Stimulated activated CD4-positive, alpha-beta T cell treated with anti-CD3 and anti-CD28 coated beads, Interleukin-15, amount 100 ng/mL, for 24 hours (primary cell): ENCODE measurements at places on chromosomes 2 and 18.

- no peak for DNase-seq
These were observed 24.1 kb downstream of the ANXA4 start for GRCh38 chr2:69766014-69766413.

- DNase-seq = no peak
These were observed 14.9 kb downstream of the SLC9A4 start for GRCh38 chr2:102487761-102488462.

DNA sequence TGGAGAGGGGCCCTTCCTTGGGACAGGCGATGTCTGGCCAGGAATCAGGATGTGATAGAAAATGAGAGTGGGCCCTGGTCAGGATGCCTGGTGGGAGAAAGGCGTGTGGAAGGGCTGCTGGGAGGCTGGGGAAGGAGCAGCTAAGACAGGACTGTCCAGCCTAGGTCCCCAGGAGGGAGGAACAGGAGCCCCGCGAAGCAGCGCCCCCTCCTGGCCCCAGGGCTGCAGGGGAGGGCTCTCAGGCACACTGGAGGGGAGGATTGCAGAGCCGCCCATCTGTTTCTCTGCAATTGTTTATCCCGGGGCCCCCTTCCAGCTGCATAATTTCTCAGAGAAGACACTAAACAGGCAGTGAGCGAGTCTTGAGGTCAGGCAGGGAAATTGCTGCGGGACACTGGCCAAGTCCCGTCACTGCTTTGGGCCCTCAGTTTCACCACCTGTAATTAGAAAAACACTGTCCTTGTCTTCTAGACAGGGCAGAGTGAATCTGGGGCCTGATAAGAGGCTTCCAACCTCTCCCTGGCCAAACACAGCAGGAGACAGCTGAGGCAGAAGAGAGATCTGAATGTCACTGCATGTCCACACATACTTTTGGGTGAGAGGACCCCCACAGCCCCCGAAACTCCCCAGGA lies 3.9 kb upstream of the NPPC start:
- peak; percentile 50 for DNase-seq

DNA sequence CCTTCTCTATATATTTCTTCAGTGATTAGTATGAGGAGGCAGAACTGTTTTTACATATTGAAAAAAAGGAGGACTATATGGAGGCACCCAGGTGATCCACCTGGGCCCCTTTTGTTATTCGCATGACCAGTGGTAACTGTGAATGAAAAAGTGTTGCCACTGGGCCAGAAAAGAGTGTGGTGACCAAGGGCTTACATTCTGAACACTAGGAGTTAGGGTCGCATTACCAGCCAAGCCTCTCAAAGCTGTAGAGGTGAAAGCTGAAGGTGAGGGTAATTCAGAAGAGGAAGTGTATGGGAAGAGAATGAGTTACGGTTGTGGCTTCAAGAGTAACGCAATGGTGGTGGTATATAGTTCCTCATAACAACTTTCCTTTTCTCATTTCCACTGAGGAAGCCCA lies 487.6 kb downstream of the TMEM182 start:
- DNase-seq = no peak

DNA sequence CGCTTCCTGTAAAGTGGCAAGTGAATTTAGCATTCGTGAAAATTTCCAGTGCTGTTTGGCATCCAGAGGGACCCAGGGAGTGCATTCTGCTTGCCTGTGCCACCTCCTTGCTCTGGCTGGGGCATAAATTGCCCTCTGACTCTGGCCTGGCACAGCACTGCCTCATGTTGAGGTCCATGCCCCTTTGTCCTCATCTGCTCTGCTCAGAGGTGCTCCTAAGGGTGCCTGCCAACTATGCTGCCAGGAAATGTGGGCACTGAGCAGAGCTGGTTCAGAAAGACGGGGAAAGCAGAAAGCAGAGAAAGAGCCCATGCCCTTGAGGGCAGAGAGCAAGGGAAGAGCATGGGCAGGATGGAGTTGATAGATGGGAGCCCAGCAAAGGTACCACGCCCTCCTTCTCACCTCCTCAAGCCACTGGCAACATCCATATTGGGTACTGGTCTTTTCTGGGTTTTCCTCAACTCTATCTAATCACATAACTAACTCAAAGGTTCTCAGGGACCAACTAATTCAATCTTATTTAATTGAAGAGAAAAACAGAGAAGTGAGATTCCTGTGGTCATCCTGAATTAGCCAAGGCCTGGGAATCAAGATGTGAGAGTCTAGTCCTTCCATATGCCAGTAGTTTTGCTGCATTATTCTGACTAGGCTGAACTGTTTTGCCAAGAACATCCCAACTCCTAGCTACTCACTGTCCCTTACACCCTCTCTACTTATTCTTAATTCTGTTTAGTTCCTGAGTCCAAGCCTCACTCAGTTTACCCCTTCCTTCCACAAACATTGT lies 441.5 kb upstream of the TNP1 start:
- DNase-seq = no peak

DNA sequence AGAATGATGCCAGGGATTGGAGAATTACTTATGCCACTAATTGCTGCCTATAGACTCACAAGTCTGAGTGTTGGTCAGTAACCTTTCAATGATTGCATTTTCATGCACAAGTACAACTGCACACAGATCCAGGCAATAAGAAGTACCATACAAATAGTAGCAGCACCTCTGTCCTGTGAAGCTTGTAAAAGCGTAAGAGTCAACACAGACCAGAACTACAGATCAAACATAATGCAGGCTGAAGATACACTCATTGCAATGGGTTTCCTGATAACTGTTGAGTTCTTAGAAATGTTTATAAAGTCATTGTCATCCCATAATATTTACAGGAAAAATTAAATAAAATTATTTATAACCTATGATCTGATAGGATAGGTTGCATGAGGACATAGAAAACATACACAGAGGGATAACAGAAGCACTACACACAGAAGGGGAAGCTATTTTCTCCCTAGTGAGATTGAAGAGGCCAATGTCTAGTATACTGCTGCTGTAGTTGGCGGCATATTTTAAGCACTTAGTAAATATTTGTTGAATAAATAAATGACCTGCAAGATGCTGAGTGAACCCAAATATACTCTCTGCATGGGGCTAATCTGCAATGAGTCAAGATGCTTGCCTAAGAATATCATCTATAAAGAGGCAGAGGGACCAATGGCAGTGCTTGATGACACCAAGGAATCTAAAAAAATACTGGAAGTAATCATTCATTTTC lies 5.7 kb upstream of the PIK3C3 start:
- DNase-seq = no peak

DNA sequence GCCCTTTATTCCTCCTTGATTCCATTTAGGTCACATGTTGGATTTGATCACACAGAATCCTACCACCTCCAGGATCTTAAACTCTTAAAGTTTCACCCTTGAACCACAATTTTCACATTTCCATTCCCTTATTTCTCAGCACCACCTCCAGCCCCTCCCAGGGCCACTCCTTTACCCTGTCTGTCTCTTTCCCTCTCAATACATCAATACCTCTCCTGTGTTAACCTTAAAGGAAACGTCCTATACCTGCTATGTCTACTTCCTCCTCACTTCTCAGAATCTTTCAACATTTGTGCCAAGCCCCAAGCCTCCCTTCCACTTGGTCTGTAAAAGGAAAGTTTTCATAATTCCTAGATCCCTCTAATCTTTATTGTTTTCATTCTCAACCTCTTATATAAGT lies 158.8 kb downstream of the BAZ2B start:
- DNase-seq = no peak

DNA sequence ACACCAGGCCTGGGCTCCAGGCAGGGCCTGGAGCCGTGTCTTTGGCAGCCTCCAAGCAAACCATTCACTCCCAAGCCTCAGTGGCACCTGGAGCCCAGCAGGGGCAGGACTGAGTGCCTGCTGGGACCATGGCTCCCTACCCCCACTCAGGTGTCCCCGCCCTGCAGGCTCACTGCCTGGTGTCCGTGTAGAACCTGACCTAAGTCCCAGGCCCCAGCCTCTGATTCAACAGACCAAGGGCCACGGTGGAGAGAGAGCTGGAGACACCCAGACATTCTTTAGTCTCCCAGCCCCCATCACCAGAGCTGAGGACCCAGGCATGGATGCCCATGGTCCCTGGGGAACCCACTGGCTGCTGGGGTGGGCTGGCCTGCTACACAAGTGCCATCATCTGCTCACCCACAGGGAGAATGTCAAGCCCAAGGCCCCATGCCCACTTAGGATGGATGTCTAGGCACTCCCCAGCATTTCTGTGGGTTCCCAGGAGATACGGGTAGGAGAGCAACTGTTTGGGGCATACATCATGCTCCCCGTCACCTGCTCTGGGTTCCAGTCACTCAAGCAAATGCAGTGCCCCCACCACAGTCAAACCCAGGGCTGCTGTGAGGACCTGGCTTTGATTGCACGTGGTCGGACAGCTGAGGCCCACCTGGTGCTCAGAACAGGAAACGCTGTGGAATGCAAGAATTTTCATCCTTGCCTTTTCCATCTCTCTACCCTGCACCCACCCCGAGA lies 42.9 kb upstream of the ATG16L1 start:
- no peak for DNase-seq

DNA sequence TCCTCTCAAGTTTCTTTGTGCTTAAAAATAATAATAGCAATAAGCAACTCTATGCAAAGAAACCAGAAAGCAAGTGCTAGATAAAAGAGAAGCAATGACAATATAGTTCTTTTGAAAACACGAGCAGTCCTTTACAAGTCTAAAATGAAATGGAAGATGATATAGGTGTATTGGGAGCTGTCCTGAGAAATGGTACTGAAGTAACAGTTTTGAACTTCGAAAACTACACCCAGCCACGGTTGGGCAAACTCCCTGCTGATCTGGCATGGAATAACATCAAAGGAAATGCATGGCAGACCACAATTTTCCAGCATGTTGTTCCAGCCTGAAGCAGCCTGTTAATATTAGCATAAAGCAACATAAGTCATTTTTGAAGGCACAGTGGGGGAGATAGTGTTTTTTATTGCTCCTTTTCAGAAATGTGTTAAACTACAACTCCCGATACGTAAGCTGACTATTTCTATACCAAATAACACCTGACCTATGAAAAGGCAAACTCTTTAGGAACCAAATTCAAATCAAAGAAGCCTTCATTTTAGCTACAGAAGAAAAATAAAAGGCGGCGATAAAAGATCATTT lies 596.1 kb upstream of the KLHL29 start:
- DNase-seq = no peak
